ENCODE measurements at places on chromosomes 3 and 15.

- peak; percentile 48 for DNase-seq
Measured at GRCh38 chr15:70098461-70099166, 897 bp upstream of the TLE3 start.

GRCh38 chr3:113773381-113773780 is 26.5 kb downstream of the ATP6V1A start:
- DNase-seq = no peak

- DNase-seq = no peak
Measured at GRCh38 chr3:36165509-36166290, 214.6 kb upstream of the STAC start.

DNA sequence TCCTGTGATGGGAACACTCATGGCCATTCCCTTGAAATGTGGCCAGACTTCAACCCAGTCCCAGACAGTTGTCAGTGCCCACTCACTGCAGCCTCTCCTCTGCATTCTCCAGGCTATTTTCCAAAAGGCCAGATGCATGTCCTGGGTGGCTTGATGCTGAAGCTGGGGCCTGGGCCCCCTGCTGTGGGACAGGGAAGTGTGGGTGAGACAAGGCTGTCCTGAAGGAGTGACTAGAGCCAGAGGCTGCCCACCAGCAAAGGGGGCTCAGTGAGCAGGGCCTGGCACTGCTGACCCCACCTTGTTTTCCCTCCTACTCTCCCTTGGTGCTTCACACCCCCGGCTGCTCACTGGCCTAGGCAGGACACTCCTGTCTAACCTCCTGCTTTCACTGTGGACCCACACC is 11.9 kb downstream of the CISH start:
- DNase-seq = no peak

- DNase-seq = no peak
Measured at GRCh38 chr3:54916732-54917131, 11.1 kb downstream of the LRTM1 start.

DNA sequence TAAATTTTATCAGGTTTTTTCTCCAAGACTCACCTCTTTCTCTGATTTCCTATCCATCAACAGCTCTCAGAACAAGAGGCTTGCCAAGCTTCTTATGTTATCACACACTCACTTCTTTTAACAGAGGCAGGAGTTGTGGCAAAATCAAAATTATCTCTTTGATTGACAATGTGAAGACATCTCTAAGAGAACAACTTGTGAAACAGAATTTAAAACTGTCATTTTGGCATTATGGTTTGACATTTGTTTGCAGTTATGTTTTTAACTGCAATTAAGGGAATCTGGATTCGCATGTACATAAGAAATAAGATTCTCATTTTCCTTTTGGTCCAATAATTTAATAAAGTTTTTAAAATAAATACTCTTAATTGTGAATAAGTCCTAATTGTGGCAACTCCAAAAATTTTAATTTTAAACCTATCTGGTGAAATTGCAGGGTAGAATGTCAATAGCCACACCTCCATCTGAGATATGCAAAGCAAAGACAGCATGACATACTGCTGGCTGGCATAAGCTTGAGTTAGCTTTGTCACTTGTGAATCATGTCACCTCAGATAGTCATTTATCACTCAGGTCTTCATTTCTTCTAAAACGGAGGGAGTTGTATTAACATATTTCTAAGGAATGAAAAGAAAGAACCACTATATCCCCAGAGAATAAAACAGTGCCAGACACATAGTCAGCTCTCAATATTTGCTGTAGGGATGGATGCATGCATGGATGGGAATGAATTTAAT is 158.6 kb downstream of the CCNL1 start:
- no peak for DNase-seq

DNA sequence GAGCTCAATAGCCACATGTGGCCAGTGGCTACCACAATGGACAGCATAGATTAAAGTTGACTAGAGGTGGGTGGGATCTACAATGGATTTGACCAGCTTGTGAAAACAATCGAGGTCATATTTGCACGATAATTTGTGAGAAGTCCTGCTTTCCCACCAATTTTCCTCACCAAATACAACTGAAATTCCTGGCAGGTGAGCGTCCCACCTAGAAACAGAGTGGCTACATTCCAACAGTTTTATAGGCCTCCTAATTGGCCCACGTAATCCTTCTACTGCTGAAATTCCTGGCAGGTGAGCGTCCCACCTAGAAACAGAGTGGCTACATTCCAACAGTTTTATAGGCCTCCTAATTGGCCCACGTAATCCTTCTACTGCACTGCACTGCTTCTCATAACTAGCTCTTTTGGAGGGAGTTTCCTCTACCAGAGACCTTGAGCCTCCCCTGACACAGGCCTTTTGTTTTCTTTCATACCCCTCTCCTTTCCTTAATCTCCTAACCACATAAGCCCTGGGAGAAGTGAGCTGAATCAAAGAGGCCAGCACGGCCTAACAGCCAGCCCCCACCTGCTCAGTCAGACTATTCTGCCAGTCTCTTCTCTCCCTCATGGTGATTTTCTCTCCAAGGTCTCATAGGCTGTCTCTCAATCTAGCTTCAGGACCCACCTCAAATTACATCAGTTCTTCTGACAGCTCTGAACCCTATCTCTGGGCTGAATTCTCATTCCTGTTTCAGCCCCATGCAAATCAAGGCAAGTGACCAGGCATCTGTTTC is 80.2 kb downstream of the BFSP2 start:
- no peak for DNase-seq

DNA sequence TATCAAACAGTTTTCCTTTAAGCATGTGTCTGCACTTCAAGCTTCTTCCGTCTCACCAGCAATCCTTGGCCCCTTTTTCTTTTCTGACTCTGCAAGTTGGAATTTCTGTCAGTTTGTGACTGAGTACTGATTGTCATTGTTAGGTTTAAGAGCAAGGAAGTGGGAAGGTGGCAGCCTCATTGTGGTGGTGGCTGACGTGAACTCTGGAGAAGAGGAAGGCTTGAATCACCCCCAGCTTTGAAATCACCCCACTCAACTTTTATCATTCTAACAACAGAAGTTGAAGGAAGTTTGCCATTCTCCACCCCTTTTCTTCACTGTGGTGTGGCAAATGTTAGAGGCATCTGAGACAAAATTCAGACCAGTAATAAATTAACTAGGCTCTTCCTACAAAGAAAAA is 231.6 kb upstream of the AGTR1 start:
- DNase-seq = no peak

DNA sequence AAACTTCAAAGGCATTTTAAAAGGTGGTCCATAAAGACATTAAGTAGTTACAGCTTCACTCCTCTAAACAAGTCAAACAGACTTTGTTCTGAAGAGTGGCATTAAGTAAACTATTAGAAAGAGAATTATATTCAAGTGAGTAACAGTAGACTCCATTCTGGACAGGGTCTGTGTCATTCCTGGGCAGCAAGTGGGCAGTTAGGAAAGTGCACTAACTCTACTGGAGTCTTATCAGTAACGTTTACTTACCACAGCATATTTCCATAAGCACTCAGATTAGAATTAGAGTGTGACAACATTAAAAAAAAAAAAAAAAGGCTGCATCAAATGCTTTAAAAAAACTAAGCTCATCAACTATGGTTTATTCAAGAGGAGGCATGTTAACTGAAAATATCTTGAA is 10.6 kb downstream of the UBR1 start:
- DNase-seq = no peak

DNA sequence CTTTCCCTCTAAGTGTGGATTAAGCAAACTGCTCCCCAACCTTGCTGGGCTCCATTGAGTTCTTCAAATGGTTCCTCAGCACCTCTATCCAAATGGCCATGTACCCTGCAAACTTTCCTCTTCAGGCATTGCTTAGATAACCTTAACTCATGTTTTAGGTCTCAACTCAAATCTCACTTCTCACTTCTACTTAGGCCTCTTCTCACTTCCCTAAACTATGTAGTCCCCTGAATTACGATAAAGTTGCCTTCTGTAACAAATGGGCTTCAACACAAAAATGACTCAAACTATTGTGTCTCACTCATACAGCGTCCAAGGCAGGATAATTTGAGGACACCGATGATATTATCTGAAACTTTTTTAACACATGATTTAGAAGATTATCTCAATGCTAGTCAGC is 62.4 kb upstream of the STAC start:
- DNase-seq = no peak

- DNase-seq = no peak
Measured at GRCh38 chr15:36313736-36314280, 265.6 kb upstream of the CDIN1 start.

DNA sequence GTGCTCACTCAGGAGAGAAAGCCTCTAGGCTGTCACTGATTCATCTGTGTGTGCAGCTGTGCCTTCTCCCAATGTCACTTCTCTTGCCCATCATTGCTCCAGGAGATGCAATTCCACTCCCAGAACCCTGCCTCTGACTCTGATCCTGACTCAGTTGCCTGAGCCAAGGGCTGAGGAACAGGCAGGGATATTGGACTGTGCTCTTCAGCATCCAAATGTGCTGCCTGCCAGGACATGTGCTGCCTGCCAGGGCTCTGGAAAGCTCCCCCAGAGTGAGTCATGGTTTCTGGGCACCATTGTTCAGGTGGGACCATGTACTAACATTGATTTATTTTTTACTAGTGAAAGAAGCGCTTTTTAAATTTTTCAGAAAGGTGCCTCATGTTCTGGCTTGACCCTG is 71.0 kb downstream of the TRIM42 start:
- no peak for DNase-seq

- DNase-seq = no peak
Measured at GRCh38 chr15:66745530-66746230, 43.6 kb downstream of the SMAD6 start.

DNA sequence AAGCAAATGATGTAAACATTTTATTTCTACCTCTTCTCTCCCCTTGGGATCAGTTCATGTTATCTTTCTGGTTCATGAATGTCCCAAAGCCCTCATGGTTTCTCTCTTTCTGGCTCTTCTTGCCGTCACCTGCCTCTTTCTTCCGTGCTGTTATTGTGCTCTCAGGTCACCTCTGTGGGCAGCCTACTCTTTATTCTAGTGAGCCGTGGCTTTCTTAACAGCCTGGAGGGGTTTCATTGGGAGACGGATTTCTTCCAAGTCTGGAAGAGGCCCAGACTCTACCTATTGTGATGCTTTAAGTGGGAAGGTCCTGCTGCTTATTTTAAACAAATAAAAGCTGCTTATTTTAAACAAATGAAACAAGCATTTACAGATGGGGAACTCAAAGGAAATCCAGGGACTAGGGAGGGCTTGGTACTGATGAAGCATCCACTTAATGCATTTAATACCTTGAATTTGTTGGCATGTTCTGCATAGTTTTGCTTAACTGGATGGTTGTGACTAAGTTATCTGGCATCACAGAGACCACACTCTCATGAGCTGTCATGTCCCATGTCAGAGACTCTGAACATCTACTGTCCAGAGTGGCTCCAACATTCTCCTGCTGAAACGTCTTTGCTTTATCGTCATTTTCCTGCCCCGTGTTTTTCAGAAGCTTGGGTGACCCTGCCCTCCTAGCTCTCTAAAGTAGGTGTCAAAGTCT is 443.3 kb downstream of the GABRG3 start:
- DNase-seq = no peak

DNA sequence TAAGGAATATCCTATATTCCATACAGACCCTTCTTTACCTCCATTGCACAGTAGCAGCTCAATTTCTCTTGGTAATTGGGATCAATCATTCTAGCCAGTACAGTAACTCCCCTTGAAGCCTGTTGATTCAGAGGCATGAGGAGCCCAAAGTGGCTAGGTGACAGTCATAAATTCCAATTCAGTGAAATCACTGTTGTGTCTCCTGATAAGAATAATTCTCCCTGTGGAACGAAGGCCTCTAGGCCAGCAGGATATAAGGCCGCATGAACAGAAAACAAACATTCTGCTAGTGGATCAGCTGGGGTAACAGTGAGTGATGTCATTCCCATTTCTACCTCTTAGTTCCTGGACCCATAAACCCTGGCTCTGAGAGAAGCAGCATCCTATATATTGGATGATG is 696.3 kb downstream of the NR2F2 start:
- DNase-seq = no peak

DNA sequence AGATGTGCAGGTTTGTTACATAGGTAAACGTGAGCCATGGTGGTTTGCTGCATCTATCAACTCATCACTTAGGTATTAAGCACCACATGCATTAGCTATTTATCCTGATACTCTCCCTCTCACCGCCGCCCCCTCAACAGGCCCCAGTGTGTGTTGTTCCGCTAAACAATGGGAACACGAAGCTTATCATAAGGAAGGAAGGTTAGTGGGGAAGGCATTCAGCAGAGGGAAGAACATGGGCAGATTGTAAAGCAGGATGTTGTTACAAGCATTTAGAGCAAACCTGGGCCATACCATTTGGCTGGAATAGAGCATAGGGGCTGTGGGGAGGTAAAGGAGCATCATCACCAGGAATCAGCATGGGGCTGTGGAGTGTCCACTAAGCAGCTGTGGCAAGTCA is 111.8 kb downstream of the SSR3 start:
- no peak for DNase-seq

DNA sequence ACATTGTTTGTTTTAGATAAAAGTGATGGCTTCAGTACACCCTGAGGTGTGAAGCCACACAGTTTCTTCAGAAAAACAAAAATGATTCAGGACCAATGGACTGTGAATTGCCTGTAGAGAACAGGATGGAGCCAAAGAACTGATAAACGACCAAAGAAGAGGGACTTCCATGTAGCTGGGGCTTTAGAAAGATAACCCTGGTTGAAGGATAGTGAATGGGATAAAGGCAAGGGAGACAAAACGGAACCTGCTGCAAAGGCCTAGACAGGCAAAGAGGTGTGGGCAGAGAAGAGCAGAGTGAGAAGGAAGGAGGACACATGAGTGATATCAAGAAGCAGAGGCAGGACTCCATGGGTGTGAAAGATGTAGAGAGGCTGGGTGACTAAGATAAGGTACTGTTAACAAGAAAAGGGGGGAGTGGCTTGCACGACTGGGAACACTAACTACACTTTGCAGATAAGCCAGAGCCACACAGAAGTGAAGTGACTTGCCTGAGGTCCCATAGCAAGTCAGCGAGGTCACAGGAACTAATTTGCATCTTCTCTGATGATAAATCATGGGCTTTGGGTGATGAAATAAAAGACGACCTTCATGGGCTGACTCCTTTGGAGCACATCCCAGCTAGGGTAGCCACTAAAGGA is 44.3 kb downstream of the RAB6B start:
- DNase-seq = no peak

- no peak for DNase-seq
Measured at GRCh38 chr3:22536541-22536940, 666.6 kb upstream of the UBE2E2 start.

- no peak for DNase-seq
Measured at GRCh38 chr15:68396068-68396467, 35.9 kb downstream of the ITGA11 start.

GRCh38 chr3:110343945-110344344 is 727.7 kb upstream of the NECTIN3 start:
- no peak for DNase-seq

DNA sequence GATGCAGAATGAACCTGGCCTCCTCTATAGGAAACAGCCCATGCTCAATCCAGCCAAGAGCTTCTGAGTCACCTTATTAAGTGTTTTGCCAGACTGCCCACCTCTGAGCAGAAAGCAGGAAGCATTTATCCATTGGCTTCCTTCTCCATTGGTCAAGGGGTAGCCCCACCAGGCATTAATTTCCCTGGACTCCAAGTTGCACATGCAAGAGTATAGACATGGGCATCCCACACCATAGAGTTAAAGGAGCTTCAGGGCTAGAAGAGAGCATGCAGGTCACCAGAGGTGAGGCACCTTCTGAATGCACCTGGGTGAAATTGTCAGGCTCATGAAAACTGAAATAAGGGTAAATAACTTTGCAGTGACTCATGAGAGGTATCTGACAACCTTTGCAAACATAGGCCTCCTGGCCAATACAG is 230.8 kb upstream of the STAC start:
- DNase-seq = no peak

- no peak for DNase-seq
Measured at GRCh38 chr3:138649134-138649533, 40.6 kb downstream of the FAIM start.

- no peak for DNase-seq
Measured at GRCh38 chr15:40066589-40066988, 27.6 kb upstream of the SRP14 start.
